Activated CD8-positive, alpha-beta T cell treated with anti-CD3 and anti-CD28 coated beads, Interleukin-2, amount 10 ng/mL, durations not matched to agents 7 days and 5 days (primary cell): ENCODE measurements at places on chromosomes 3 and 15. TPM values are rescaled to one million over a fixed set of nuclear protein-coding genes. Genes with fewer than 3 reads are reported as not detected.

DNA sequence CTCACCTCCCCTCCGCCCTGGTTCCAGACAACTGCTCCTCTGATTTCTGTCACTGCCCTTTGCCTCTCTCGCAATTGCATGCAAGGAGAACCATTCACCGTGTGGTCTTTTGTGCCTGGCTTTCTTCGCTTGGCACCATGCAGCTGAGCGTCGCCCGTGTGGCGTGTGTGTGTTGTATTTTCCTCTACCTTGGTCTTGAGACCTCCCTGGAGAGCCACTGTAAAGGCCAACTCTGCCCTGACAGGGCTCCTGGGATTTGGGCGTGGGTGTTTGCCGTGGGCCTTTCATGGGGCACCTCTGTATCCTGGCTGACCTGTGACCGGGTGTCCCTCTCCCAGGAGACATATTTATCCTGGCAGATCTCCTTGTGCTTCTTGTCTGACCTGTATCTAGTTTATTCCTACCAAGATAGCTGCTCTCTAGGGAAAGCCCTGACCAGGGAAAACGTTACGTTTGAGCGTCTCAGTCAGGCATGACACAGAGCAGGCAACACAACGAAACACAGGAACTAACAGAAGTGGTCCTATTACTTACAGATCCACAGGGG lies 2.0 kb upstream of the PIGZ start:
- H3K4me3 ChIP-seq, result peak overlapping the region; percentile 69
- H3K27me3 ChIP-seq, result peaks cover 16% of the 10 kb centered on the region
- H3K4me1 ChIP-seq, result peaks cover 14% of the 10 kb centered on the region
- H3K36me3 ChIP-seq, result peaks cover 10% of the 10 kb centered on the region

DNA sequence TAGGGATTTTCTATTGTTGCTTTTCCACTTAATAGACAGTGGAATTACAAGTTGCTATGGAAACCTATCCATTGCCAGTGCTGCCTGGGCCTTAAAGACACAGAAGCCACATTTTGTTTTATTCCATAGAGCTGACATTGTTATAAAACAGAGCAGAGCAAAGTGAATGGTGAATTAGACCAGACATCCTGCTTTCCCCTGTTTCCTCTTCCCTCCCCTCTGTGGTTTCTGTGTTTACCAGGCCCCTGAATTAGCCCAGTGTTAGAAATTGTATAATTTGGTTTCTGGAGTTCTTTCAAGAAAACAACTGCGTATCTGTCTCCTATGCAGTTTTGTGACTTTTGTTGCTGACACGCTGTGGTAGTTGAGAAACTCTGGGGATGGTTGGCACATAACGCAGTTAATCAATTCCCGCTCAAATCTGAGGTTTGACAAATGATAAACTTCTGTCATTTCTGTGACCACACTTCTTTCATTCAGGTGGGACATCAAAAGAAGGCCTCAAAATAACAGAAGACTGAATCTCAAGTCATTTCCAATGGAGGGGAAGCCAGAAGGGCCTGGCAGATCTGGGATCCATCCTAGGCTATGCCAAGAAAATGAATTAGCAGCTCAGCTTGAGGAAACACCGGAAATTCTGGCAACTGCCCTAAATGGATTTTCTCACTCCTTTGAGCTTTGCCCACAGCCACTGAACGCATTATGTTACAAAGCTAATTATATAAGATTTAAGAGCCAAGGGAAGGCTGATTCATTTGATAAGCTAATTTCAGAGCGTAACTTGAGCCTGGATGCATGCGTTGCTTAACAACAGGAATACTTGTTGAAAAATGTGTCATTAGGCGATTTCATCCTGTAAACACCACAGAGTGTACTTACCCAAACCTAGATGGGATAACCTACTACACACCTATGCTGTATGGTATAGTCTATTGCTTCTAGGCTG lies 46.9 kb downstream of the NR1D2 start:
- H3K36me3 ChIP-seq, result no peaks in the 10 kb centered on the region
- H3K4me1 ChIP-seq, result peaks cover 14% of the 10 kb centered on the region
- H3K27me3 ChIP-seq, result no peaks in the 10 kb centered on the region
- DNase-seq, result no peak
- no peak overlapping the region for H3K4me3 ChIP-seq

- peaks cover 55% of the 10 kb centered on the region for H3K36me3 ChIP-seq
- peak overlapping the region; percentile 69 for H3K27ac ChIP-seq
- H3K27me3 ChIP-seq, result no peaks in the 10 kb centered on the region
- H3K4me3 ChIP-seq, result no peak overlapping the region
Observed at GRCh38 chr3:138222942-138223287, 35.8 kb downstream of the ARMC8 start.

The TMEM40 gene
- not detected for total RNA-seq
